ENCODE measurements at places on chromosomes 5 and 9. TPM values are rescaled to one million over a fixed set of nuclear protein-coding genes. Genes with fewer than 3 reads are reported as not detected.
A peak's percentile ranks its signal among the peaks of the same experiment; 100 is the strongest.

Gene SPATA31C1
- not detected for total RNA-seq

Gene PCDHB5
- 0.38 TPM for total RNA-seq

GRCh38 chr5:39058178-39058921 is 15.8 kb downstream of the RICTOR start:
- DNase-seq = no peak

Gene LIX1
- total RNA-seq = 0.09 TPM

DNA sequence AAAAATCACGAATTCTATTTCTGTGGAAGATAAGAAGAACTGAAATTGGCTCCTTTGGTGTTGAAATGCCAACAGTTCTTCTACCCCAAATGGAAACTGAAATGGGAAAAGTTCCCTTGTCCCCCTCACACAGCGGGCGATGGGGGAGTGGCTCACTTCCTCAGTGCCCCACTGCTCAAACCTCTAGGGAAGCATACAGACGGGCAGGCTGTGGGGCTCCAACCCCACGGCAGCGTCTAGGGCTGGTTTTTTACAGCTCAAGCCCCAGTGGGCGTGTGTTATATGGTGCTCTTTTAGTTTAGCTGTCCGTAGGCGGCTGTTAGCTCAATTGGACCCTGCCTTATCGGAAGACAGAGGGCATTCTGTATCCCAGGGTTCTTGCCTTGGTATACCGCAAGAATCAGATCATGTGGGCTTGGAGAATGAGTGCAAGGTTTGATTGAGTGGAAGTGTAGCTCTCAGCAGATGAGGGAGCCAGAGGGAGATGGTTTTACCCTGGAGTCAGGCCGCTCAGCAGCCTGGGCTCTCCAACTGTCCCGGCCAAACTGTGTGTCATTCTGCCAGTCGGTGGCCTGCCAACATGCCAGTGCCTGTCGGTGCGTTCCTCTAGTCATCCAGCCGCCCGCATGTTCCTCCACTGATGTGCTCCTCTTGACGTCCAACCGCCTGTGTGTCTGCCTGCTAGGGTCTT is 166.3 kb upstream of the ZNF608 start:
- DNase-seq = no peak

Gene ASB6
- 8.8 TPM for total RNA-seq

DNA sequence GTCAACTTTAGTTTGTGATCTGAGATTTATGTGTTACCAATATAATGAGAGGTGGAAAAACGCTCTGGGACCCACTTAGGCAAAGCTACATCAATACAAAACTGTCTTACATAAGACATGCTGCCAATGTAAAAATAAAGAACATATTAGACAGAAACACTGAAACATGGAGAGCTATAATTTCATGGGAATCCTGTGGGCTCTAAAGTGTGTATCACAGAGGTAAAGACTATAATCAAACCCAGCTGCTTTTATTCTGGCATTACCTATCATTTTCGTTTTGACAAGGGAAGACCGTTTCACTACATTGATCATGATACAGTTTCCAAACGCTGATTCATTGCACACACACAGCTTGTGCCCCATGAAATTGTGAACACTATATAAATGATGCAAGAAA is 400.5 kb upstream of the TUSC1 start:
- no peak for DNase-seq

GRCh38 chr5:115246361-115246991 is 16.2 kb downstream of the PGGT1B start:
- DNase-seq = peak; percentile 11

Gene PCSK1
- 0.09 TPM for total RNA-seq

DNA sequence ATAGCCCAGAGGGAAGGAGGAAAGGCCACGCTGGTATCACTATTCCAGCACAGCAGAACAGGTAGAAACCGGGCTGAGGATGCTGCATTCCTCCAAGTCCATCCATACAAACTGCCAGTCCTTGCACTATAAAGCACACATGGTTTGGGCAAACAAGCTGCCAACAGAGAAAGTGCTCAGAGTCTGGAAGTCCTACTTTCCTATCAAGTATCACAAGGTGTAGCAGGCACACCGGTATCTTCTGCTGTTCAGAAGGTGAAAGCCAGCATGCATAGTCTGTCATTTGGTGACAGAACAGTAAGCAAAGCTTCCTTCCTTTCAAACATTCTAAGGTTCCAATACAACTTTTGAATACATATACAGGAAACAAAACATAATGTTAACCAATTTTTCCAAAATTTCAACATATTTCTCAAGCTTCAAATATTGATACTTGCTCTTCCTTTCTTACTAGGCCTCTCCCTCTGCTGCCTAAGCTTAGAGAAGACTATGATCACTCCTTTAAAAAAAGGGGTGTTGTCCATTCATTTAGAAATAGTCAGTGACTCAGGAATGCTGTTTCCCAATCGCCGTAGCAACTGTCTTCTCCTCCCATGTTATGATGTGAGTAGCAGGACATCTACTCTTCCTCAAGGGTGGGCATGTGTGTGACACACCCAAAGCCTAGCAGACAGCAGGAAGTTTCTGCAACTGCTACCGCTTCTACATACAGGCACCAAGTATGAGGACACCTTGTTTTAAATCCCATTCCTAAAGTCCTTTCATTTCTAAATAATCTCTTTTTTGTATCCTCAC is 14.7 kb downstream of the DIAPH1 start:
- no peak for DNase-seq

DNA sequence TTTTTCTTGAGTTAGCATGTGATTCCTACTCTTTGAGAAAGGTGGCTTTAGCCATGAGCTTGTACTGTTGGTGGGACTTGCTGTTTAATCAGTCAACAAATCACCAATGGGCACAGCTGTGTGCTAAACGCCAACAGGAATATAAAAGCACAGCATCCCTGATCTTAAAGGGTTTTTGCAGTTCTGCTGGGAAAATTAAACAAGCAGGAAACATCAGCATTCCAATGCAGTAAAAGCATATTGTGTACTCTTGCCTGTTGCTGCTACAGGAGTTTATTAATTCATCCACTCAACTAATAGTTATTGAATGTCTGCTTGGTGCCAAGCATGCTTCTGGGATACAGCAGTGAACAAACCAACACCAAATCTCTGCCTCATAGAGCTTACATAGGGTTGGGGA is 27.4 kb upstream of the F2RL1 start:
- no peak for DNase-seq

GRCh38 chr9:127523312-127523851 is 72.1 kb downstream of the LRSAM1 start:
- no peak for DNase-seq

- DNase-seq = no peak
These were observed 320.2 kb upstream of the NREP start for GRCh38 chr5:112077180-112077579.

Gene DEPDC1B
- total RNA-seq = 25.2 TPM

DNA sequence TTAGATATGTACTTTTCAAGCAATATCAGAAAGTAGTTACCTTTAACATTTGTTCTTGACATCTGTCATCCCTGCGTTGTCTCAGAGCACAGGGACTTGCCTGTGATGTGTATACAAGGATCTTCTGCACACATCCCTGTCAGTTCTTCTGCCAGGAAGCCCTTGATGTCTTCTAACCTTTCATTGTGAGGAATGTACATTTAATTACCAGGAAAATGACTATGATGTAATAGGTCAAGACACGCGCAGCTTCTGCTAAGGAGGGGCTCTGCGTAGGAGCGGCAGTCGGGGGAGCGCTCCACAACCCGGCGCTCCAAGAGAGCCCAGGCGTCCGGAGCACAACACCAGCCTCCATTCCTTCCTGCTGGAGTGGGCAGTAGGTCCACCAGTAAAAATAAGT is 119.7 kb downstream of the IRX2 start:
- DNase-seq = no peak

DNA sequence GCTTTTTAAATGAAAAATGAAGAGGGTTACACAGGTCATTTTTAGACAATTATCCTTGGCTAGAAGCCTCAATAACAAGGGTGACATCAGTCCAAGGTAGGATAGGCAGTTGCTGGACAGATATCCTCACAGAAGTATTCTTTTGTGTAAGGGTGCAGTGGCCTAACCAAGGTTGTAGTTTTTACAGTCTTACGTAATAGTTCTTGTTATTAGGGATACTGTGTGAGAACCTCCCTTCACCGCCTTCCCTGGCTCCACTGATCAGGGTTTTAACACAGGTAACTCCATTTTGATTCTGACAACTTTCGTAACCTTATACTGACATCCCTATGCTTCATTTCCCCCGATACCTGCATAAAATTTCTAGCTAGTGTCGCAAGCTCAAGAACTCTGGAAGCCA is 8.7 kb upstream of the CAPSL start:
- DNase-seq = no peak

DNA sequence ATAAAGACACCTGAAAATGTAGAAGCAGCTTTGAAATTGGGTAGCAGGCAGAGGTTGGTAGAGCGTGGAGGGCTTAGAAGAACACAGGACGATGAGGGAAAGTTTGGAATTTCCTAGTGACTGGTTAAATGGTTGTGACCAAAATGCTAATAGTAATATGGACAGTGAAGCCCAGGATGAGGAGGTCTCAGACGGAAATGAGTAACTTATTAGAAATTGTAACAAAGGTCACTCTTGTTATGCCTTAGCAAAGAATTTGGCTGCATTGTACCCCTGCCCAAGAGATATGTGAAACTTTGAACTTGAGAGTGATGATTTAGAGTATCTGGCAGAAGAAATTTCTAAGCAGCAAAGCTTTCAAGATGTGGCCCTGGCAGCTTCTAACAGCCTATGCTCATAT is 382.5 kb downstream of the KCNN2 start:
- DNase-seq = no peak

GRCh38 chr9:131982671-131983239 is 96.9 kb downstream of the MED27 start:
- DNase-seq = no peak

Gene SHISAL2B
- not detected for total RNA-seq

- DNase-seq = no peak
These were observed 51.6 kb upstream of the EGFL7 start for GRCh38 chr9:136611119-136611518.

Gene WNT8A
- 0.05 TPM for total RNA-seq

- no peak for DNase-seq
These were observed 28.7 kb downstream of the DIAPH1 start for GRCh38 chr5:141590127-141590526.

Gene EGFLAM
- 24.0 TPM for total RNA-seq

GRCh38 chr5:168790671-168791250 is 211.6 kb upstream of the PANK3 start:
- DNase-seq = no peak

Gene SIT1
- total RNA-seq = 174 TPM

Gene OR1J2
- total RNA-seq = not detected

Gene SPINK4
- 0.38 TPM for total RNA-seq

- no peak for DNase-seq
These were observed 759.5 kb downstream of the TAF11L14 start for GRCh38 chr5:18393565-18394442.

- no peak for DNase-seq
These were observed 720.7 kb downstream of the TLE1 start for GRCh38 chr9:80968611-80969010.

Gene PCDHAC2
- 0.38 TPM for total RNA-seq

GRCh38 chr5:38803246-38803645 is 42.6 kb upstream of the OSMR start:
- DNase-seq = no peak

DNA sequence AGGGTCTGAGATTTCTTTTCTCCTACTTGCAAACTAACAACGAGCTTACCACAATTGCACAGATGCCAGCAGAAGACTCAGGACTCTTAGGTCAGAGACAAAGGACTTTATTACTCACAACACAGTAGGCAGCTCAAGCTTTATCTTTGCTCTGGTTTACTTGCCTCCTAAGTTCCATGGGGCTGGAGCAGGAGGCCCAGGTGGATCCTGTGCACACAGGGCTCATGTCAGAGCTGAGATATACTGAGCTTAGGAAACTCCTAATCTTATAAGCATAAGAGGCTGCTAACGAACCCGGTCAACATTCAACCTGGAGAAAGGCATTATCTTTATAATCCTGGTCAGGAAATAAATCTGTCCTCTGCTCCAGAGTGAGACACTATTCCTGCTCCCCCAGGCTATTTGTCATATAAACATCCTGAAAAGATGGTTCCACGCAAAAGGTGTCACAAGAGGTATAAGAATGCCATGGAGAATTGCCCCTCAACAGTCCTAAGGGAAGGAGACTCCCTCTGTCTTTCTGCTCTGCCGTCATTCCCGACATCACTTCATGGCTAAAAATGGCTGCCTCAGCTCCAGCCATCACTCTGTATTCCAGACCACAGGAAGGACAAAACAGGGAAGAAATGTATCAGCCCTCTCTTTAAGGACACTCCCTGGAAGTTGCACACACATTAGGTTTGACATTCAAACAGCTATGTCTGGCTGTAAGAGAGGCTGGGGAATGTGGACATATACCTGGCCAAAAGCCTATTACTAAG is 16.2 kb downstream of the DUSP1 start:
- DNase-seq = no peak

DNA sequence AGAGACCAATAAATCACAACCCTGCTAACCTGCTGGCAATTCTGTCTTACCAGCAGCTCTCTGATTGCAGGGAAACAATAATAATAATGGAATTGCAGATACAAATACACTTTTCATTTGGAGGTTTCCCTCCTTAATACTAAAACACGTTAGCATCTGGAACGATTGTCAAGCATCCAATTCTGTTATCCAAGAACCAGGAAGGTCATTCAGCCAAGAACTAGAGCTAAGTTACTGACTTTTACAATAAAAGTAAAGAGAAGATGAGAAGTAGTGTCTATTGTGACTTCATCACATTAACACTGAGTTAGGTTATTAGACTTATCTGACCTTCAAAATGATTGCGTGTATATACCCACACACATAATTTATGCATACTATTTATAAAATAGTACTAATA is 335.6 kb downstream of the BRINP1 start:
- DNase-seq = no peak

DNA sequence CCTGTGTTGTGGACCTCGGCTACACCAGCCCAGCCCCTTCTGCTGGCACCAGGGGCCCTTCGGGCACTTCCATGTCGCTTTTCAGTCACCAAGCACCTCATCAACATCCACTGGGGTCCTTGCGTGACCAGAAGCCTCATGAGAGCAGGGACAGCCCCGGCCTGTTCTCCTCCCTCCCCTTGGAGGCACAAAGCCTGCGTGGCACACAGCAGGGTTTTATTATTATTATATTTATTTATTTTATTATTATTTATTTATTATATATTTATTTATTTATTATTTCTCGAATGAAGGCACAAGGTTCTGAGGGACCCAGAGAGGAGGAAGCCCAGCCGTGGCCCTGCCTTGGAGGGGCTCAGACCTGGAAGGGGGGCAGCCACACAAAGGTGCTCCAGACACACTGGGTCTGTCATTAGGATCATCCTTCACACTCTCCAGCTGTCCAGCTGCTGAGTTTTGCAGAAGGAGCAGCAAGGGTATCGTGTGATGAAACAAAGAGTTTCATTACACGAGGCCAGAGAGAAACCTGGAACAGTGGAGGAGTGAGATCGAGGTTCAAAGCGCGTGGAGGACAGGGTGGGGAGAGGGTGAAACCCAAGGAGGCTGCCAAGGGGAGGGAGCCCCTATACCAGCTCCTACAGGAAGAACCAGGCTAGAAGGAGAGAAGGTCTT is 5.2 kb downstream of the VAV2 start:
- no peak for DNase-seq

Gene SMIM15
- 33.6 TPM for total RNA-seq

Measured in thymus (tissue), 14 donors.